ENCODE measurements at places on chromosomes 3 and 15.

- DNase-seq: peak; percentile 18
These were observed 102.5 kb downstream of the RPLP1 start for GRCh38 chr15:69555080-69555479.

DNA sequence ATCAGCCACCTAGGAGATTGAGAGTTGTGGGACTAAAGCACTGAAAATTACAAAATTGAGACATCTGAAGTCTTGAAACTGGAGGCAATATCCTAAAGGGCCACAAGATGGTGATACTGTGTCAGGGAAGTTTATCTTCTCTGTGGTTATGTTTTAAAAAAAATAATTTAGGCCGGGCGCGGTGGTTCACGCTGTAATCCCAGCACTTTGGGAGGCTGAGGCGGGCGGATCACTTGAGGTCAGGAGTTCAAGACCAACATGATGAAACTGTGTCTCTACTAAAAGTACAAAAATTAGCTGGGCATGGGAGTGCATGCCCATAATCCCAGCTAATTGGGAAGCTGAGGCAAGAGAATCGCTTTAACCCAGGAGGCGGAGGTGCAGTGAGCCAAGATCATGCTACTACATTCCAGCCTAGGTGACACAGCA lies 17.9 kb upstream of the NIT2 start:
- peak; percentile 5 for DNase-seq

GRCh38 chr15:98801234-98801561 lies 152.9 kb downstream of the IGF1R start:
- no peak for DNase-seq

- no peak for DNase-seq
These were observed 25.9 kb downstream of the AGTR1 start for GRCh38 chr3:148723631-148724030.

- DNase-seq: no peak
These were observed 52.7 kb downstream of the NFKBIZ start for GRCh38 chr3:101902041-101902440.

DNA sequence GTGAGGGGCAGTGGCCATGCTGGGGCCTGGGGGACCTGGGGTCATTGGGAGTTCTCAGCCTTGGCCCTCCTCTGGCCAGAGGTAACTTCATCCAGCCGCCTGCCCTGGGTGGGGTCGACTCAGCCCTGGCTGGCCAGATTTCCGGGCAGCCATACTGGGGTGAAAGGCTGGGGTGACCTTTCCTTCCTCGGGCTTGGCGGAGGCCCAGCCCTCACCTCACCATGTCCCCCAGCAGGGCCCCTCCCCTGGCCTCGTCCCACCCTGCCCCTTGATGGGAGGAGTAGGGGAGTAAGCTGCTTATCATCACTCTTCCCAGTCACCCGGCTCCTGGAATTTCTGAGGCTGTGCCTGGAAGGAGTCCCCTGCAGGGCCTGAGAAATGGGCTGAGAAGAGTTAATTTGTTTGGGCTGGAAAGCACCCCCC lies 5.4 kb downstream of the SEMA3F start:
- DNase-seq: no peak

GRCh38 chr3:61094608-61095007 lies 156.6 kb downstream of the FHIT start:
- no peak for DNase-seq

DNA sequence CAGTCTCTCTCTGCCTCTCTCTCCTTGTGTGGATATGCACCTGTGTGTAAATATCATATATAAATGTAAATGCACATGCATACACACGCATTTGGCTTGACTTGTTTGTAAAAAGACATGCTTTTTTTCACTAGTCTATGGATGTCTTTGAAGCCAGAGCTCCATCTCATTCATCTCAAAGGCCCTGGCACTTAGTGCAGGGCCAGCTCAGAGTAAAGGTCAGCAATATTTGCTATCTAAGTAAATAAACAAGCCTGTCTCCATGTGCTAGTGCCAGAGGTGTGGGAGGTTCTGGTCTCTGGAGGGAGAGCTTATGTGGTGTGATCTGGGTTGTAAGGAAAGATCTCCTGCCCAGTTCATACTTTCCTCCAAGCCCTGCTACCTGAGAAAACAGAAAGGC lies 5.6 kb downstream of the CLSTN2 start:
- DNase-seq: no peak

- no peak for DNase-seq
These were observed 3.1 kb upstream of the CD276 start for GRCh38 chr15:73681063-73681462.

- DNase-seq: no peak
These were observed 16.9 kb upstream of the SEMA4B start for GRCh38 chr15:90184119-90184785.

GRCh38 chr3:111811811-111812210 lies 47.3 kb upstream of the PHLDB2 start:
- no peak for DNase-seq

DNA sequence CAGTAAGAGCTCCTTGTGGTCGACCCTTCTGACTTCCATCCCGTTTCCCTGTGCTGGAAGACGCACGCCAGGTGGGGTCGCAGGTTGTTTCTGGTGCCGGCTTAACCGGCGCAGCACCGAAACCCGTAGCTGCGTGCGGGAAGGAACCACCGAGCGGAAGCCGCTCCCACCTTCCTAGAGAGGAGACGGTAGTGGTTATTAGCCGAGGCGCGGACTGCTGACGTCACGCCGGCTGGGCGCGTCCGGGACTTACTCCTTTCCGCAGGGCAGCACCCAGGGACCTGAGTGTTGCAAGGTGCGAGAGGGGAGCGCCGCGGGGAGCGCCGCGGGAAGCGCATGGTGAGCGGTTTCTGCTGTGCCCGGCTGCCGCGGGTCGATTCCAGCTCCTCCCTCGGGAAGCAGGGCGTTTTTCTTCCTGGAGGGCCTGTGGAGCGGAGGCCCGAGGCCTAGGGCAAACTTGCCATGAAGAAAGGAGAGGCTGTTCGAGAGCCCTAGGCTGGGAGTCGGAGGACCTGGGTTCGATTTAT lies at the start of gene ZNF501:
Gene ZNF501, plus strand, starts transcription at position 252 of the 527 bp plus-strand sequence. CDS start 4,787 bp downstream, outside the sequence.
- peak; percentile 86 for DNase-seq

DNA sequence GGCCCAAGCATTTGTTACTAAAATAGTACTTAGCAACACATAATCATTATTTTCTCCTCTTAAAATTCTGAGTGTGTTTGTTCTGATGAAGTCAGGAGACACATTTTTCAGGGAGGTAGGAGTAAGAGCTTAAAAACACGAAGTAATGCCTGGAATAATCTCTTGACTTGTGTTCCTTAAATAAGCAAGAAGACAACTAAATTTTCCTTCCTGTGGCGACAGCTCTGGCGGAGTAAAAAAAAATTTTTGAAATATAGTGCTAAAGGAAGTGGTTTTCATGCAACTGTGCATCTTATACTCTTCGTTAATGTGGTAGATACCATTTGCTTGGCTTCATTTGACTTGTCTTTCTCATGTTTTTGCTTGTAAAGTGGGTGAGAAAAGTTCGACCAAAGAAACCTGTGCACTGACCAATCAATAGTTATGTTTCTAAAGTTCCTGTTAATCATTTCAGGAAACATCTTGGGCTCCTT lies 11.1 kb upstream of the MBNL1 start:
- DNase-seq: no peak

DNA sequence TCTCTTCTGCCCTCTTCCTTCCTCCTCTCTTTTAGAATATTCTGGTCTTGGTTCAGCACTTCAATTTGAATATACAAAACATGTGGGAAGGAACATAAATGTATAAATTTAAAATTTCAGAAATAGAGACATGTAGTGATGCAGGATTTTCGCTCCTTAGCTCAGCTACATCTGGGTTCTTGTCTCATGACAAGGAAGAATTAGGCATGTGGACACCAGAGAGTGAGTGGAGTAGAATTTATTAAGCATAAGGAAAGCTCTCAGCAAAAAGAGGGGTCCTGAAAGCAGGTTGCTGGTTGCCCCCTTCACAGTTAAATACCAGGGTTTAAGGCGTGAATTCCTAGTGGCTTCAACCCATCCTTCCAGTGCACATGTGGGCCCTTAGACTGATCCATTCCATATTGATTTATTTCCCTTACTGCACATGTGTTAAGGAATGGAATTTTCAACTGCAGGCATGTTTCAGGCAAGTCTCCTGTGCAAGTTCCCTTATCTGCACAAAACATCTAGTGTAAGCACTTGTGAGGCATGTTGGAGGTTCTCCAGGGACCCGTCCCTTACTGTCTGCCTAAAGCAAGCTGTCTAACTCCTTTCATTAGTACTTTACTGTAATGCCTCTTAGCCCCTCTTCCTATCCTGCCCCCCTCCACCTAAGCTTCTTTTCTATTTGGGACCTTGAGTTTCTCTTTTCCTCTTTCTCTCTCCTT lies 133.2 kb upstream of the STRIT1 start:
- no peak for DNase-seq

DNA sequence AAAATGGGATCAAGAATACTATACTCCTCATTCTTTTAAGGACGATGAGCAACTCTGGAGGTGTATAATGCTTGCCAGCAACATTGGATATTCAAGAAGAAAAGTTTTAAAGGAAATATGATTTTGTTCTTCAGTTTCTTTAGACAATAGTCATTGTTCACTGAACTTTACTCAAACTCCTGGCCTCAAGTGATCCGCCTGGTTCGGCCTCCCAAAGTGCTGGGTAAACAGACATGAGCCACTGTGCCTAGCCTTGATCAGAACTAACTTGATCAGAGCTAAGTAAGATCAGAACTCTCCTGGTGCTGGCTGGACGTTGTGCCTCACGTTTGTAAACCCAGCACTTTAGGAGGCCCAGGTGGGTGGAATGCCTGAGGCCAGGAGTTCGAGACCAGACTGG lies 12.6 kb downstream of the EFCAB12 start:
- no peak for DNase-seq

GRCh38 chr15:32792436-32792835 lies 74.6 kb downstream of the GREM1 start:
- DNase-seq: no peak

GRCh38 chr3:58536501-58537411 lies at the start of gene ACOX2:
Gene ACOX2 (minus strand): TSS chr3:58537190. CDS start chr3:58535106, 2,084 bp downstream.
- peak; percentile 26 for DNase-seq

DNA sequence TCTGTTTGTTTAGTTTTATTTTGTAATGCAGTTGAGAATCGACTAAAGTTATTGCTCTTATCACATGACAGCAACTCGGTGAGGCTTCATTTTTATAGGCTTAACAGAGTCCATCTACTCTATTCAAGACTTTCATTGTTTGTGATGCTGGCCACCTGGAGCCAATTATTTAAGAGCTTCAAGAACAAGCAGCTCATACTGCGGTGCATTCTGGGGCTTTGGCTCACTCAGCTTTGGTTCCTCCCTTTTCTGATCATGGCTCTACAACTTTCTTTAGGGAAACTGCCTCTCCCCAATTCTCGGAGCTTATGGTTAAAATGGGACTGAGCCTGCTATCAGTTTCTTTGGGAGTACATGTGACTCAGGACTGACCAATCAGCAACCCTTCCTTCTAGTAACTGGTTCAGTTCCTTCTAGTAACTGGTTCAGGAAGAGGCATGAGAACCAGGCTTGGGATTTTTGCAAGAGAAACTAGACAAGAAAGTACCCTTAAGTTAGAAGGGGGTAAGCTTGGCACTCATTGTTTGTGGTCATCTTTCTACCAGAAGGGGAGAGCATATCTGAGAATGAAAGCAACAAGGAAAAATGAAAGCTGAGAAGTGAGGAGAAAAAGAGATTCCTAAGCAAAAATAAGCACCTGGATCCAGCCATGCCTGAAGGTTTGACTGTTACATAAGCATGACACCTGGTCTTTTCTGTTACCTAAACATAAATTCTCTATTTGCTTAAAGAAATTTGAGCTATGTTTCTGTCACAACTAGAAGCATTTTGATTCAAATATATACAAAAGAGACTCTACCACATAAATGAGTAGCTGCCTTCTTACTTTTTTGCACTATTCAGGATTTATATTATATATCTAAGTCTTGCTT lies 24.1 kb upstream of the ARHGEF3 start:
- peak; percentile 5 for DNase-seq

GRCh38 chr3:24494618-24495325 lies at the start of gene THRB:
Gene THRB (minus strand): TSS chr3:24494850.
- no peak for DNase-seq

- no peak for DNase-seq
These were observed 695 bp downstream of the GMPS start for GRCh38 chr3:155870945-155871745.

DNA sequence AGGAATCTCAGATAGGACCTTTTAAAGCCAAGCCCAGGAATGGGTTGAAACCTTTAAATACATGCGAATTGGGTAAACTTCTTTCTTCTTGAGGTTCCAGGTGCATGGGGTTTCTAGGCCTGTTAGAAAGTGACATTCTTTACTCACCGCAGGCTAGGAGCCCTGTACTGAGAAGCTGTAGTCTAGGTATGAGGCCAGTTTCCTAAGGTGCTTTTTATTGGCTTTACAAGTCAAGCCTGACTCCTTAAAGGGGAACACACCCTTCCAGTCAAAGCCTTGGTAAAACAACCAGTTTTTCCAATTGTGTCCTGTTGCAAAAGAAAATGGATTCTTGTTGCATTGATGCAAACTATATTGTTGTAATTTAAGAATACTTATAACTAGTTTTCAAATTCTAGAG lies 76.1 kb upstream of the ATP11B start:
- no peak for DNase-seq

GRCh38 chr3:111241960-111242359 lies 170.3 kb downstream of the NECTIN3 start:
- DNase-seq: no peak

- DNase-seq: no peak
These were observed 430.2 kb upstream of the MCTP2 start for GRCh38 chr15:93801206-93801605.

DNA sequence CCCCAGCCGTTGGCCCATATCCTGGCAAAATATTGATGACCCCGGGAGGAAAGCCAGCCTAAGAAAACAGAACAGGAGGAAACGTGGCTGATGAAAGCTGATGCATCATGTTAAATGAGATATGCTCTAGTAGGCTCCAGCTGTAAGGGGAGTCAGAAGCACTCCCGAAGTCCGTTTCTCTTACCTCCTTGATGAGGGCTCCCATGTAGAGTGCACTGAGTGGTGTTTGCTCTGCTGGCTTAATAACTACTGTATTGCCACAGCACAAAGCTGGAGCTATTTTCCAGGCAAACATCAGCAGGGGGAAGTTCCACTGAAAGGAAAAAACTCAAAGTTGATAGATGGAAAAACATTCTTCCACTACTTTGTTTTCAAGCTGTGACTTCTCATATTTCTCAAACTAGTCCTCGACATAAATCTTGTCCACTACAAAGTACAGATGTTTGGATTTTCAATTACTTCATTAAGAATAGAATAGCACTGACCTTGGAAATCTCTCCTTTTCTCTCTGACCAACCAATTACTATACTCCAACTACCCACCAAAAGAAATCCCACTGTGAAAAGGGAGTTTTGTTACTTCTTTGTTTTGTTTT lies 72.7 kb downstream of the ALDH1A2 start:
- no peak for DNase-seq
